ENCODE measurements at places on chromosomes 11 and 22.
A peak's percentile ranks its signal among the peaks of the same experiment; 100 is the strongest.

GRCh38 chr22:49372530-49373288 is 455.0 kb downstream of the BRD1 start:
- DNase-seq, result no peak

GRCh38 chr11:35098855-35099254 is 40.1 kb upstream of the CD44 start:
- no peak for DNase-seq

DNA sequence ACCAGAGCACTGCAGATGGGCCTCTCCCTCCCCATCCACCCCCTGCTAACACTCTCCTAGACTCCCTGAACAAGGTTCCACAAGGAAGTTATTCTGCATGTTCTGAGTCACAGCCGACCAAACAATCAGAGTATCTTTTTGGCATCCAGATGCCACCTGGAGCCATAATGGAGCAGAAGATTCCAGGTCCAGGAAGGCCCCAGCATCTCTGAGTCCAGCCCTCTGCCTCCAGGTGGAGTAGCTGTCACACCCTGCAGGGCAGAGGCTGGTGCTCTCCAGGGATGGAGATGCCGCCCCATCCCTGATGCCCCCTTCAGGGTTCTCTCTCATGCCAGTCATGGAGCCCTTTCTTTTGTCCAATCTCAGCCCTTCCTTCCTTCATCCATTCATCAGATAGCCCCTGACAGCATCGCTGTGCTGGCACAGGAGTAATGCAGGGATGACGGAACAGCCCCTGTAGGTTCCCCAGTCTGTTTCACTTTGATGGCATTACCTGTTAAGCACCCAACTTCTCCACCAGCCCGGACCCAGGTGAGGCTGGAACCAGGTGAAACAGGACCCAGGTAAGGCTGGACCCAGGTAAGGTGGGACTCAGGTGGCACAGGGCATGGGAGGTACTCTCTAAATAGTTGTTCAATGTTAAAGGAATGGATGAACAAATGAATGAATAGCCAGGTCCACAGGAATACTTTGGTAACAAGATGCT is 20.1 kb upstream of the TSKU start:
- no peak for DNase-seq

DNA sequence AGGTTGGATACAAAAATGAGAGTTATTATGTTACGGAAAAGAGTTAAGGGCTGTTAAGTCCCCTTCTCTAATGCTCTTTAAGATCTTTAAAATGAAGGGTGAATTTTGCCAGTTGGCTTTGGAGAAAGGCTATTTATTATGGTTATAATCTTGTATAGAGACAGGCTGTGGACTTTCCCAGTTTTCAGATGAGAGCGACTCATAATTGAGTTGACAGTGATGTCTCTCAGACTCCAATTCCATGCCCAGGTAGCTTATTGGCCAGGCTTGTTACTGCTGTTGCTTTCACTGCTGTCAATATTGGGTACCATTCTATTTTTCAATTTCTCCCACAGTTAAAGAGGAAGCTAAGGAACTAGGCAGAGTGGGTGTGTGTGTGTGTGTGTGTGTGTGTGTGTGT is 13.1 kb downstream of the ENDOD1 start:
- DNase-seq, result no peak

DNA sequence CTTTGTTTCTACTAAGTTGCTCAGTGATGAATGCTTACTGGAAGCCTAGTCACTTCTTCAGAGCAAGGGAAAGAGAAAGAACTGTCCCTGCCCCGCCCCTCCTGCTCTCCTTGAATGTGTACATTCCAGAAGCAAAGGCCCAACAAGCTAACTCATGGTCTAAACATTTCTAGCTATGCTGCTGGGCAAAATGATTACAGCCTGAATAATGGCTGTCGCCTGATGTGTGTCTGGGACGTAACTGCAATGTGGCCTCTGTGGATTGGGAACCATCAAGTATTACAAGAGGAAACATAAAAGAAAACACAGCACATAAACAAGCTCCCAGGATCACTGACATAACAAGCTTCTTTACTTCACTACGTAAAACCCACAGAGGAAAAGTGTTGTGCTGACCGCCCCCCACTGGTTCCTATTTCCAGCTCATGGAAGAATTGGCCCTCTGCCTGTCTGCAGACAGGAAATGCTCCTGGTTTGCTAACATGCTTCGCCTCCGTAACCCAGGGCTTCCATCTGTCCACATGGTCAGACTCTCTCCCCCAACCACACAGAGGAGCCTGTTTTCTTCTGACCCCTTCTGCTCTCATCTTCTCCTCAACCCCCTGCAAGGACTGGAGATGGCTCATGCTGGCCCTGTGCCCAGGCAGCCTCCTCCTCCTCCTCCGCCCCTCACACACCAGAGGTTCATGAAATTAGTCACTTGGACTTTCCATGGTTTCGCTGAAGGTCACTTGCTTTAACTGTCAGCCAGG is 187.2 kb downstream of the MAML2 start:
- DNase-seq, result peak; percentile 7

- DNase-seq, result no peak
Observed at GRCh38 chr22:50556703-50557102, 6.0 kb downstream of the SYCE3 start.

GRCh38 chr11:119905162-119905561 is 176.2 kb upstream of the NECTIN1 start:
- DNase-seq, result no peak

- no peak for DNase-seq
Observed at GRCh38 chr11:28223577-28223976, 115.4 kb downstream of the METTL15 start.

GRCh38 chr11:125227151-125227550 is 62.6 kb downstream of the PKNOX2 start:
- DNase-seq, result no peak

- no peak for DNase-seq
Observed at GRCh38 chr22:28246397-28246796, 327.3 kb upstream of the PITPNB start.

DNA sequence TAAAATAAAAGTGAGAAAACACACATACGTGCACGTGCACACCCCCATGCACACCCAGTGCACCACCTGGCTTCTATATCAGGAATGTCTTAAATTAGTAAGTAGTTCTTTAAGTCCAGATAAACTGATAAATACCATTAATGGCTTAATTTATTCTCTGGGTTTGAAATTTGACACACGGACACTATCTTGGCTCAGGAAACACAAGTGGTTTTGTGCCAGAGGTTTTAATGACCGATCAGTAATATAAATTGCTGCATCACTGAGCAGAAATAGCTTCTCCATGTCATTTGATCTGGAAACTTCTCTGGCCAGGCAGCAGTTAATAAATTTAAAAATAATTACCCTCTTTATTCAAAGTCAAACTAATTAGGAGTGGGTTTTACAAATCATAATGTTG is 101.5 kb upstream of the NNMT start:
- DNase-seq, result no peak

DNA sequence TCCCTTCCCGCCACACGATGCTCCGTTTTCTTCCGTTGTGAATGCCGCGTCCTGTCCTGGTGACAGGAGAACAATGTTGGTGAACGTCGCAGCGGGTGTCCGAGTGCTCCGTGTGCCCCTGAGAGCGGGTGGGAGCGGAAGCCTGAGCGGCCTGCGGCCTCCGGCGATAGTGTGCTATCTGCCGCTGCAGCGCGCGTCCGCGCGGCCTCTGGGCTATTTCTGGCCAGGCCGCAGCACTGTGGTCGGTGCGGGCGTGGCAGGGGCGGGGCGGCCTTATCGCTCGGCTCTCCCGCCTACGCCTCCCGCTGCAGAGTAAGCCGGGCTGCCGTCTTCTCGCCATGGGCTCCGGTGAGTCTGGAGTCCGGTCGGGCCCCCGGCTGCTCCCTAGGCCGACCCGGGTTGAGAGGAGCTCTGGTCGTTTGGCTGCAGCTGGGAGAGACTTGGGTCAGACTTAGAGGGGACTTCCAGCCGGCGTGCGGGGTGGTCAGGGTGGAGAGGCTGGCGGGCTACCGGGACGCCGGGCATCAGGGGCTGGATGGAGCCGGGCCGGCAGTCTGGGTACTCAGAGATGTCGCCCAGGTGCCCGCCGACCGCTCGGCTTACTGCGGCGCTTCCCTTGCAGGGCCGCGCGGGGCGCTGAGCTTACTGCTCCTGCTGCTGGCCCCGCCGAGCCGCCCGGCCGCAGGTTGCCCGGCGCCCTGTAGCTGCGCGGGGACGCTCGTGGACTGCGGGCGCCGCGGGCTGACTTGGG is at the start of gene GP1BB:
Gene GP1BB (plus strand): TSS at position 308 of the 751 bp plus-strand sequence. CDS start 31 bp downstream, at position 339.
- no peak for DNase-seq

GRCh38 chr11:128898580-128899344 is 7.6 kb downstream of the KCNJ5 start:
- DNase-seq, result no peak

GRCh38 chr11:27991736-27992135 is 116.2 kb downstream of the KIF18A start:
- DNase-seq, result no peak
